Activated T-cell treated with anti-CD3 and anti-CD28 coated beads for 4 hours (primary cell): ENCODE measurements at places on chromosomes 1 and 21.

- DNase-seq = no peak
Measured at GRCh38 chr1:186078245-186078644, 296.8 kb downstream of the TPR start.

DNA sequence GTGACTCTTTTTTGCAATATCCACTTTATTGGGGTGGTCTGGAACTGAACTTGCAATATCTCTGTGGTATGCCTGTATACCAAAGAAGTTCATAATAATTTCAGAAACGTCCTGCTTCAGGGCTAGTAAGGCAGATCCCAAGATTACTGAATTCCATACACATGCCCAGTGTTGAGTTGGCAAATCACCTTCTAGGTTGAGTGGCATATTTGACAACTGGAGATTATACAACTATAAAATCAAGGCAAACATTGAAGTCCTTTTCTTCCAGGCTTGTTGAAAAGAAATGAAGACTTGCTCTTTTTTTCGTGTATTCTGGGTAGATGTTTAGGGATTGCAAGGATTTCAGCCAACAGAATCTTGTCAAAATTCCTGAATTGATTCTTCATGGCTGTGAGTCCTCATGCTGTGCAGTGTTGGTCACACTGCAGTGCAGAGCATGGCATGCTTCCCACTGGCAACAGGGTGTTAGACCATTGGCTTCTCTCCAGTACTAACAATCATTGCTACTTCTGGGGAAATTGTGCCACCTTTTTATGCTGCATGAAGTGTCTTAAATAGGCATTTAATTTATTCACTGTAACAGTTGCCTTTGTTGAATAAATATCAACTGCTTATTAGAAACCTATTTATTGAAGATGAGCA is 367.1 kb upstream of the ADGRL4 start:
- DNase-seq = no peak

DNA sequence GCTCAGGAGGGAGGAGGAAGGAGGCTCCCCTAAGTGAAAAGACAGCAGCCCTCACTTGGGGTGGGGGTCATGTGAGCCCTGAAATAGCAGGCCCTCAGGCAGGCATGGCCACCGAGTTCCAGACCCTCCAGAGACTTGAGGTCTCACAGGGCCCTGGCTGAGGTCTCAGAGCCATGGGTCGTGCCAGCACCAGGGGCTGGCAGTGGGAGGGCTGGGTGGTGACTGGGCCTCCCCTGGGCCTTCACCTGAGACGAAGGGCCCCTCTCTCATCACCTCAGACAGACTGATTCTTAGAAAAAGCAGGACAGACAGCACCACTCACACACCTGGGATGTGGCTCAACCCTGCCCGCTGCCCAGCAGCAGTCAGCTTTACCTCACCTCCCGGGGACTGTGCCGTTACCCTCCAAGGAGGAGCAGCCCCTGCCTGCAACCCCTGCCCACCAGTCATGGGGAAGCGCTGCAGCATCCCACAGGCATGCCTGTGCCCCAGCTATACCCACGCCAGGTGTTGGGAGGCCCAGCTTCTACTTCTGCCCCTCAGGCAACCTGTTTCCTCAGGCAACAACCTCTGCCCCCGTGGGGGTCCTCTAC is 42.6 kb upstream of the LRP8 start:
- DNase-seq = no peak

DNA sequence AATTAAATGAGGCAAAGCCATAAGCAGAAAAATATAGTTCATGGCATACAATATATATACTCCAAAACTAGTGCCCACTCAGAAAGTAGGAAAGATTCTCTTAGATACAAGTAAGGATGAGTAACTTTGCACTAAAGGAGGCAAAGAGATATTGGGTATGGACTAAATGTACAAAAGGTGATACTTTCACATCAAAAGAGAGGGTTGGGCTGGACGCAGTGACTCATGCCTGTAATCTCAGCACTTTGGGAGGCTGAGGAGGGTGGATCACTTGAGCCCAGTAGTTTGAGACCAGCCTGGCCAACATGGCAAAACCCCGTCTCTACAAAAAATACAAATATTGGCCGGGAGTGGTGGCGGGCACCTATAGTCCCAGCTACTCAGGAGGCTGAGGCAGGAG is 6.7 kb downstream of the KYAT3 start:
- no peak for DNase-seq

GRCh38 chr1:25815208-25816111 is 4.3 kb upstream of the MTFR1L start:
- DNase-seq = no peak

- no peak for DNase-seq
Measured at GRCh38 chr1:11749203-11749689, 12.7 kb upstream of the C1orf167 start.

DNA sequence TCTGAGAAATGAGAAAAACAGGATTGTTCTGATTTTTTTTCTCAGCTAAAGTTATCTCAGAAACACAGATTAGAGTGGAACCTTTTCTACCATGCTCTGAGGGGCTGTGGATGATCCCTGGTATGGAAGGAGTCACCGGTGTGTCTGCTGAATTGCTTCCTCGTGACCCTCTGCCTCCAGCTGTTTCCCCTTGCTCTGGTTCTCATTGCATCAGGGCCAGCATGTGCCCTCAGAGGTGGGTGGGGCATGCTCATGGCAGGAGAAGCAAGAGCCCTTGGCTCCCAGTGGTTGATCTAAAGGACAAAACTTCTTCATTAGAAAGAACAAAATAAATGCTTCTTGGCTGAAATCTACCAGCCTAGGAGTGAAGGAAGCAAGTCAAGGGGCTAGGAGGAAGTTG is 183.2 kb upstream of the HMCN1 start:
- no peak for DNase-seq

DNA sequence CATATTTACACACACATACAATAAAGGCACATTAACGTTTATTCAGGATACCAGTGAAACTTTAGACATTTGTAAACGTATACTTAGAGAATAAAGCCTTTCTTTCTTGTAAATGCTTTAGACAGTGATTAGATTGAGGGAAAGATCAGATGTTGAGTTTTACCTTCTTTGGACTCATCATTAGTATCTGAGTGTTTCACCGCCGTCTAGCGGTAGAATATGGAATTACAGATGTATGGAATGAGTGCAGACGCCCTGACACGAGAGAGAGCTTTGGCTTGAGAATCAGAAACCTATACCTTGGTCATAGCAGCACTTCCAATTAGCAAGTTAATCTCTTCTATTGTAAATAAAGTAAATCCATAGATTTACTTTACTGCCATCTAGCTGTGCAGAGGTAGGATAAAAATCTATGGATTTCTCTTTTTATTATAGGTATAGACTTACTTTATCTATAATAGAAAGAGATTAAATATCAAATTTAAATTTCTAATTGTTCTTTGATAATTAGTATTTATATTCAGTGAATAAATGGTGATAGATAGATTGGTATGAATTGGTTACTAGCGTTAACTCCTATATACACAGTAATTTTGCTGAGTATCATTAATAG is 12.6 kb downstream of the FLG2 start:
- DNase-seq = peak; percentile 57

- DNase-seq = no peak
Measured at GRCh38 chr1:87644579-87645190, 316.0 kb downstream of the LMO4 start.

- no peak for DNase-seq
Measured at GRCh38 chr21:26977746-26978145, 10.9 kb upstream of the ADAMTS5 start.

- no peak for DNase-seq
Measured at GRCh38 chr1:16170283-16170673, 14.4 kb upstream of the EPHA2 start.
